Activated T-cell treated with anti-CD3 and anti-CD28 coated beads for 48 hours (primary cell): ENCODE measurements at places on chromosomes 11 and 22.

GRCh38 chr22:46071451-46072109 is 78.7 kb upstream of the PPARA start:
- peak; percentile 50 for DNase-seq

GRCh38 chr11:35518766-35519165 is 6.7 kb downstream of the PAMR1 start:
- no peak for DNase-seq

DNA sequence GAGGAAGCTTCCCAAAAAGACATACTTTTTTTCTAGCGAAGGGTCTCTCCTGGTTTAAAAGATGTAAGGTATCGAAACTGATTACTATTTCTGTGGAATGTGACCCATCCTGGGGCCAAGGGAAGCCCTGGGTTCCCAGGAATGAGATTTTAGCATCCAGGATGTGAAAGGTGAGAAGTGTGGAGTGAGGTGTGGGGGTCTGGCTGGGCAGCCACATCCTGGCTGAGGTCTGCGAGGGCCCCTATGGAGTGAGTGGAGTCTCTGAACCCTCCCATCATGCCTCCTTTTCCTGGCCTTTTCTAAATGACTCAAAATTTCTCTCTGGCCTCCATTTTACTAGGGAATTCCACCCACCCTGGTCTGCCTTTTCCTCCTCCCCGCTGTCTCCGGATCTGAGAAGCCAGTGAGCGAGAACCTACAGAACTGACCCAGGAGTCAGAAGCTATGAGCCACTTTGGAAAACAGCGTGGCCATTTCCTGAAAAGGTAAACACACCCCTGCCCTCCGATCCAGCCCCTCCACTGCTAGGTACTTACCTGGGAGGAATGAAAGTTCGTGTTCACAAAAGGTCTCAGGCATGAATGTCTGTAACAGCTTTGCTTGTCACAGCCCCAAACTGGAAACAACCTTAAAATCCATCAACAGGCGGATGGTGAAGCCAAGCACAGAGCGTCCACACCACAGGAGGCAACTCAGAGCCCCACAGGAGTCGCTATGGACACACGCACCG is 27.7 kb upstream of the SHANK2 start:
- DNase-seq = no peak

DNA sequence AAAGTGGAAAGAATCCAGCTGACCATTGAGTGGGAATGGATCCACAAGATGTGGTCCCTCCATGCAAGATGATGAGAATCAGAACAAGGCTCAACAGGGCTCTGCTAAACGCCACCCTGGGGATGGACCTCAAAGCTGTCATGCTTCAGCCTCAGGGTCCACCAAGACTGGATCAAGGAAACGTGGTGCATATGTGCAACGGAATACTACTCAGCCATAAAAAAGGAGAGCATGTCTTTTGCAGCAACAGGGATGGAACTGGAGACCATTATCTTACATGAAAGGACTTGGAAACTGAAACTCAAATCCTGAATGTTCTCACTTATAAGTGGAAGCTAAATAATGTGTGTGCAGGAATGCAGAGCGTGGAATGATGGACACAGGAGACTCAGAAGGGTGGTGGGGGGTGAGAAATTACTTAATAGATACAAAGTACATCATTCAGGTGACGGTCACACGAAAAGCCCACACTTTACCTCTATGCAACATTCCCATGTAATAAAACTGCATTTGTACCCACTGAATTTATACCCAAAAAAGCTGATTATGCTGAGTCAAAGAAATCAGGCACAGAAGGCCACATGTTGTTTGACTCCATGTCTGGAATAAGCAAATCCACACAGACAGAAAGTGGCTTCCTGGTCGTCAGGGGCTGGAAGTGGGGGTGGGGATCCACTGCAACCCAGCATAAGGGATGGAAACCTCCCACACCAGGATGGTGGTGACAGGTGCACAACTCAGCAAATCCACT is 116.1 kb downstream of the SHANK2 start:
- no peak for DNase-seq

DNA sequence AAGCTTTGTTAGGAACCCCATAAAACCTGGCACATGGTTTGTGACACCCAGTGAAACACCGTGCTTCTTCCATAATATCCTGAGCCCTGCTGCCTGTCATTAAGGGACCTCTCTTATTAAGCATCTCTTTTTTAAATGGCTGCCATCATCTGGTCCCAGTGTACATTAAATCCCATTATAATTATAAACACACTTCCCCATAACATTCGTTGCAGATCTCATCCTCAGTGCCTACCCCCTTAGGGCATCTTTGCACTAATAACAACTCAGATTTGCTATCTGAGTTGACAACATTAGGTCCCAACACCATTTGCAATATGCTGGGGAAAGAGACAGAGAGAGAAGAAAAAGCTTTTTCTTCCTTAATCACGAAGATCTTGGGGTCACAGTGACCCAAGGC is 4.7 kb upstream of the ZBTB16 start:
- no peak for DNase-seq

- DNase-seq = no peak
Measured at GRCh38 chr11:132115454-132115853, 745.0 kb downstream of the NTM start.

GRCh38 chr11:15367695-15368094 is 253.0 kb downstream of the INSC start:
- DNase-seq = no peak

- DNase-seq = no peak
Measured at GRCh38 chr22:41110968-41111367, 18.6 kb downstream of the EP300 start.
